ENCODE measurements at places on chromosomes 4 and X.

DNA sequence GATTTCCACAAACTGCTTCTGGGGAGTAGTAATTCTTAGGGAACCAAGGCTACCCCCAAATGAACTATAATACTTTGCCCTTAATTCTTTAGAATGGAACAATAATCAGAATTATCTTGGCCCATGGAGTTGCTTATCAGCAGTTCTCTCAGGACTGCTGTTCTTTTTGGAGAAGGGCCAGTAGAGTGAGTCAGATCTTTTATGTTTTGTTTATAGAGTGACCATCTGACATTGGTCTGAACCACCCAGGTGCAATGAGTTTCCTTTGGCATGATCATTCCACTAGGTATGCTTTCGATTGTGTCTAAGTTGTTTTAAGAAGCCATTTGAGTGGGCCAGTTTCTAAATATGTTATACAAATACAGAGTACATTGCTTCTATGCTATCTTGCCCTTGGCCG is 31.8 kb downstream of the PRRG1 start:
- peak; percentile 76 for DNase-seq

DNA sequence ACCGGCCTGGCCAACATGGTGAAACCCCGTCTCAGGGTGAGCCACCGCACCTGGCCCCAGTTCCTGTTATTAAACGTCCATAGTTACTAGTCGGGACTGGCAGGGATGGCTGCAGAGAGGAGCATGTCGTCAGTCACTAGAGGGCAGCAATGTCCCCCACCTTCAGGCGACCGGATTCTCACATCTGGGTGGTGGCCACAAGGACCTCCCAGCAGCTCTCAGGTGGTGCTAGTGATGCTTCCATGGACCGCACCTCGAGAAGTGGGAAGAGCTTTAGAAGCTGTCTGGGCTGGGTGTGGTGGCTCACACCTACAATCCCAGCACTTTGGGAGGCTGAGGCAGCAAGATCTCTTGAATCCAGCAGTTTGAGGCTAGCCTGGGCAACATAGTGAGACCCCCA is 13.3 kb upstream of the IL3RA start:
- peak; percentile 78 for DNase-seq

DNA sequence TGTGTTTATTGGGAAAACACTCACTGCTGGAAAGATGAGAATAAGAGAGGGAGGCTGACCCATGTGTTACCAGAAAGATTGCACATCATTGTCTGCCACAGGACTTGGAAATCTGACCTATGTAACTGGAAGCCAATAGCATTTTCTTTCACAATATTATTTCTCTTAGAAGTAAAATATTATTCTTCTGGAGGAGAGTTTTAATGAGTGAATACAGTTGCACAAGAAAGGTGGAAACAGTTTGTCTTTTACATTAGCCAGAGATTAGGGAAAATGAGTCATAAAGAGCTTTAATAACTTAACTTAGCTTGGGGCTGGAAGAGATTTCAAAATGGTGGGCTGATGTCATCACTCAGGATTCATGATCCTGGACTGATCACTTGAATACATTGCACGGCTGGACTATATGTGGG is 31.5 kb upstream of the LNX1 start:
- DNase-seq = no peak

DNA sequence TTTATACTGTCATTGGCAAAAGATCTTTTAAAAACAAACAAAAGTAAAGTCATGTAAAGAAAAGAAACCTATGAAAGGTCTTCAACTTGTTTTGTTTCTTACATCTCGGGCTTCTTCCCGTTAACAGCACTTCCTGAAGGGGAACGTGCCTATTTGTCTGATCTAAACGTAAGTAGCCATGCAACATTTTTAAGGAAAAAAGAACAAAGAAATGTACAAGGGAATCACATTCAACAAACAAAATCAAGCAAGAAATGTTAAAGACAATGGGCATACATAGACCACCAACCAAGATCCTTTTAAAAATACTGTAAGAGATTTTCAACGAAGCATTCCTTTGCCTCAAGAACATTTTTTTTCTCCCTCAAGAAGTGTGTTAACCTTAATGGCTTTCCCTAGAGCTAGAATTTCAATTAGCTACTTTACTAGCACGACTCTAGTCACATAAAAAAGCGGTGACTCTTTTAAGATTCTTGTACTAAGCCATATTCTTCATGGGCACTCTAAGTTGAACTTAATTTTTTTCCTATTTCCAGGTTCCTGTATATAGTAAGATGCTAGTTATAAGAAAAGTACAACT is 112.0 kb upstream of the TTC29 start:
- DNase-seq = peak; percentile 33

DNA sequence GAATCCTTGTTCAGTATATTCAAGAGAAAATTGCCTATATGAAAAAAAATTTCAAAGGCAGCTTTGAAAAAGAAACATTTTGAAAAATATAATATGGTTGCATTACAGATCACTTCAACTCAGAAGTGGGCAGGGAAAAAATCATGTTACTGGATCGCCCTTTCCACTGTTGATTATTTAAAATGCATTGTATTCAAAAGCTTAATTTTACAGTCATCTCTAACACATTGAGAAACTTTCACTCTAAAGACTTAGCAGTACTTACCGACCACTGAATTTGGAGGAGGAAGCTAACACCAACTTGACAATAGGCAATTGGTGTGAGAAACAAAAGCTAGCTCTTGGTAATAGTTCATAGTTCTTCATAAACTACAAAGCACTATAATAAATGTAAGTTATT is 101.9 kb downstream of the CEP135 start:
- DNase-seq = no peak

- DNase-seq = peak; percentile 87
Measured at GRCh38 chr4:159655547-159655946, 552.7 kb downstream of the RAPGEF2 start.

GRCh38 chr4:43277003-43277402 is 384.5 kb downstream of the GRXCR1 start:
- DNase-seq = peak; percentile 63

GRCh38 chr4:92447255-92447905 is 143.6 kb downstream of the GRID2 start:
- DNase-seq = no peak

GRCh38 chr4:186554539-186554913 is 841 bp downstream of the MTNR1A start:
- DNase-seq = no peak

DNA sequence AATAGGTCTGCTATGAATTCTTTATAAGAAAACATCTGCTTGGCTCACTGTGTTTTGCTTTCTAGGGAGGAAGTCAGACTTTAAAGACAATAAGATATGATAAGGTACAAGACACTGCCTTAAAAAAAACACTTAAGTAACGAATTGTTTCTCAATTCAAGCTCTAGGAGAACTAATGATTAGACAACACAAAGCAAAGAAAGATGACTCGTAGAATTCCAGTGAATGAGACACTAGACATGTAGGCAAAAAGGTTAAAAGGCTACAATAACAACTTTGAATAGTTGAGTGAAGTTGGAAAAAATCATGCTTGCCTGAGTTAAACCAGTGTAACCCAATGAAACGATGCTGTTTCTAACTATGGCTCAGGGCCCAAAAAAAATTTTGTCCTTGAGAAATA is 344.4 kb upstream of the ACTRT1 start:
- no peak for DNase-seq

DNA sequence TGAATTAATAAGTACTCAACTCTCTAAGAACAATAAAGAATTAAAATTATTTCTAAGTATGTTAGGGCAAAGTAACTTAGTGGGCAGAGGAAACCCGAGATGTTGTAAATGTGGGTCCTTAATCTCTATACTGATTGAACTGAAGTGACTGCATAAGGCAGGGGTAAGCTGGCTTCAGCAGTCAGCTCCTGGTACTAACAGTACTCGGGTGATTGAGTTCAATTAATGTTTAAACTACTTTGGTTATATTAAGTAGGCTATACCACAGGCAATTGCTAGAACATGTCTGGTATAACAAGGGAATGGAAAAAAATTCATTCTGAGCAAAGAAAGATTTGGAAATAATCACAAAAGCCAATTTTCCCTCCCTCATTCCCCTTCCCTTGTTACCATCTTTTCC is 90.7 kb downstream of the LNX1 start:
- DNase-seq = no peak

DNA sequence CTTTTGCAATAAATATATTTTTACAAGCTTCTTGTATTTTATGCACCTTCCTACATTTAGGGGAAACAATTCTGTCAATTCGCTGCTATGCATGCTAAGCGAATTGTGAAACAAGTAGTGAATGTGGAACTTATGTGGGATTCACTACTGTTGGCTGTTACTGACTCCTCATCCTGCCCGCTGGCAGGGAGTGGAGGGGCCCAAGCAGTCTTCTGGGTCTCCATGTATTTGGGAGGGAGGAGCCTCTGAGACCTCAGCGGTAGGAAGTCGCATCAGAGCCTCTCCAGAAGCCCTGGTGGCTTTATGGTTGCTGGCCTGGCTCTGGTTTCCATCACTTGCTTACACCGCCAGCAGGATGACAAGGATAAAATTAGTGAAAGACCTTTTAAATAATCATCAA is 3.7 kb upstream of the SETD7 start:
- DNase-seq = no peak

DNA sequence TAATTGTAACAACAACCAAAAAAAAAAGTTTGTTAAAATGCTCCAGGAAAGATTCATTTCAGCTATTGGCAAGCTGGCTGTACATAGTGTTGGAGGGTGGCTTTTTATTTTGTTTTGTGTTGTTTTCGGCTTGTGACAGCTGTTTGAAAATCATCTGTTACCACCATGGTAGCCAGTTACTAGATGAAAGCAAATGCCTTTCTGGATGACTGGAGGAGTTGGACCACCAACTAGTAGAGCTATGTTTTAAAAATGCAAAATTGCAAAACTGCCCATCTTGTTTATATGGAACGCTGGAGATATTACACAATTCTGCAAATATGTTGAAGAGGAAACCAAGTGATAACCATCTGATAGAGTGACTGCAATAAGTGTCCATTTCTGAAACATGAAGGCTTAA is 53.2 kb upstream of the TNIP3 start:
- no peak for DNase-seq

DNA sequence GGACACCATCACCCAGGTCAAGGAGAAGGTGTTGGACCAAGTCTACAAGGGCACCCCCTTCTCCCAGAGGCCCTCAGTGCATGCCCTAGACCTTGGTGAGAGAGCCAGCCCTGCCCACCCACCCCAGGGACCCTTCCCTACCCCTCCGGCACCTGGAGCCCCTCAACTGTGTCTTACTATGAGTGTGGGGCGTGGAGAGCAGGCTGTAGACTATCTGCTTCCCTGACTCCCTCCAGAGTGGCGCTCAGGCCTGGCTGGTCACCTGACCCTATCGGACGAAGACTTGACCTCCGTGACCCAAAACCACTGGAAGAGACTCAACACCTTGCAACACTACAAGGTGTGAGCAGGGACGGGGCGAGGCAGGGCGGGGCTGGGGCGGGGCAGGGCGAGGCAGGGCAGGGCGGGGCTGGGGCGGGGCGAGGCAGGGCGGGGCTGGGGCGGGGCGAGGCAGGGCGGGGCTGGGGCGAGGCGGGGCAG is 4.7 kb upstream of the SRPK3 start:
- DNase-seq = no peak

GRCh38 chr4:108619372-108620100 is 840 bp upstream of the RPL34 start:
- DNase-seq = no peak

DNA sequence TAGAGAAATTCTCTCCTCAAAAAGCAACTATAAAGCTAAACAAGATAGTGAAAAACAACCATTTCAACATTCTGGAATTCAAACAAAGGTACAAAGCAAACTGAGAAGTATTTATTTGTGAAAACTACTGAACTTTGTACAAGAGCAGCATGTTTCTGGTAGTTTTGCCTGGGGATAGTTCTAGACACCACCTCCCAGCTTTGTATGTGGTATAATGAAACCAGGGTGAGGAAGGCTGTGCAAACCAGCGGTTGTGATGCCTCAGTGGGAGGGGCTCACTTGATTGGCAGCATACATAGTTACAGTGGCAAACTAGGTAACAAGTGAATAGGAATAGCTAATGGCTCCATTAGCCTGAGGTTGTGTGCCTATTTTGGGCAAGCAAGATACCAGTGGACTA is 18.6 kb upstream of the FRMD7 start:
- DNase-seq = no peak

- DNase-seq = no peak
Measured at GRCh38 chr4:104500442-104500841, 5.7 kb upstream of the CXXC4 start.

Measured in A172 (cell line).